ENCODE measurements at places on chromosomes 2 and 18.
A peak's percentile ranks its signal among the peaks of the same experiment; 100 is the strongest.

DNA sequence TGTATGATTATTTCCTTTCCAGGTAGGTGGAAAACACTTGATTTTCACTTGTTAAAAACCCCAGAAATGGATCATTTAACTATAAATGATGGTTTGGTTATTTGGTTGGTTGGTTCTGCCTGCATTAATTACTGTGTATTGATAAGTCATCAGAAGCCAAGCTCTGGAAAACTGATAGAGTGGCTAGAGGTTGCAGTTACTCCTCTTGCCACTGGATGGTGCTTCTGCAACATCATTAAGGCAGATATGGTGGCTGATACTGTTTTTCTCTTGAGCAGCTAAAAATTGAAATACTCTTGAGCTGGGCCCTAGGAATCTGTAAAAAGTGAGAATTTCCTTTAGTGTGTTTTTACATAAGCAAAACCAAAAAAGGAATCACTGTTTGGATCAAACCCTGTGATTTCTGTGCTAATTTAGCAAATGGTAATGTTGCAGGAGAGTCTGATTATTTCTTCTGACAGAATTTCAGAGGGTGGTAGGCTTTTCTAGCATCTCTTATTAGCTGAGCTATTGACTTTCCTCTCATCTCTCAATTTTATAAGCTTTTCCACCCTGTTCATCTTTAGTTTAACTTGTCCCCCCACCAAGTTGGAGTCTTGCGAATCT lies 54.3 kb downstream of the RAB10 start:
- no peak for DNase-seq

- no peak for DNase-seq
These were observed 389.1 kb downstream of the NYAP2 start for GRCh38 chr2:225788571-225789094.

DNA sequence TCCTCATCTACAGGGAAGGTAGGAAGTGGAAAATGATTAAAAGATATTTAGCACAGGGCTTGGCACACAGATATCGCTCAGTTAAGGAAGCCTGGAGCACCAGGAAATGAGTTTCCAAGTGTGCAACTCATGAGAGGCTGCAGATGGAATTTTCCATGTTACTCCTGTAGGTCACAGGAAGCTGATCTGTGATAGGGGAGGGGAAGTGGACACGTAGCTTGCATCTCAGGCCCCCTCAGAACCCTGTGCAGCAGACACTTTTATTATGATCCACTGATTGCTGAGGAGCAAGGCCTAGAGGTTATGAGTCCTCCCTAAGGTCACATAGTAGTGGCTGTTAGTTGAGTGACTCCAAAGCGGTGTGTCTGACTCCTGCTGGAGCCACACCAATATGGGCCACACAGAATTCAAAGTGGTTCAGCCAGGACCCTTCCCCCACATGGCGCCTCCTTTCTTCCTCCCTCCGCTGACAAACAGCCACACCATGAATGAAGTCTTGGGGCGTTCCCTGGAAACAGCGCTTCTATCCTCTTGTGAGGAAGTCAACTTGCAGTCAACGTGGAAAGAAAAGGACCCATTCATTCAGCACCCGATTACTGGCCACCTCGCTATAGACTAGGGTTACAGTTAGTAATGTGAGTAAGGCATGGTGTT lies 21.5 kb downstream of the DYSF start:
- no peak for DNase-seq

- no peak for DNase-seq
These were observed 273.7 kb downstream of the TWIST2 start for GRCh38 chr2:239121600-239122012.

- no peak for DNase-seq
These were observed 7.0 kb upstream of the SP9 start for GRCh38 chr2:174327841-174328113.

- no peak for DNase-seq
These were observed 58.1 kb downstream of the MYO3B start for GRCh38 chr2:170235860-170236679.

DNA sequence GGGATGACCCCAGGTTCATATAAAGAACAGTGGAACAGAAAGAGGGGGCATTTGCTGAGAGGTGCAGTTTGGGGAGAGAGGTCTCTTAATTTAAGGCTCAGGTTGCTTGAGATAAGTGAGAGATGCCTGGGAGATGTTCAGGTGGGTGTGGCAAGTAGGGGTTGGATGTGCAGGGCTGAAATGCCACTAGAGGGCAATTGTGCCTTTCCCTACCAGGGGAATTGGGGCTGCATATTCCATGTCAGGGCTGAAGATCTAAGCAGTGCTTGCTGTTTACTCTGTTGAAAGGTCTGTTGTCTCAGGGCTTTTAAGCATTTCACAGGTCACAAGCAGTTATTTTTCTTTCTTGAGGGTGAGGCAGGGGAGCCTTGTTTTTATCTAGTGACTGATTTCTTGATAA lies 7.8 kb downstream of the CCDC85A start:
- DNase-seq, result no peak

- no peak for DNase-seq
These were observed 67.5 kb downstream of the SP110 start for GRCh38 chr2:230152334-230152733.

- no peak for DNase-seq
These were observed 332.4 kb downstream of the GBX2 start for GRCh38 chr2:235835810-235836209.

DNA sequence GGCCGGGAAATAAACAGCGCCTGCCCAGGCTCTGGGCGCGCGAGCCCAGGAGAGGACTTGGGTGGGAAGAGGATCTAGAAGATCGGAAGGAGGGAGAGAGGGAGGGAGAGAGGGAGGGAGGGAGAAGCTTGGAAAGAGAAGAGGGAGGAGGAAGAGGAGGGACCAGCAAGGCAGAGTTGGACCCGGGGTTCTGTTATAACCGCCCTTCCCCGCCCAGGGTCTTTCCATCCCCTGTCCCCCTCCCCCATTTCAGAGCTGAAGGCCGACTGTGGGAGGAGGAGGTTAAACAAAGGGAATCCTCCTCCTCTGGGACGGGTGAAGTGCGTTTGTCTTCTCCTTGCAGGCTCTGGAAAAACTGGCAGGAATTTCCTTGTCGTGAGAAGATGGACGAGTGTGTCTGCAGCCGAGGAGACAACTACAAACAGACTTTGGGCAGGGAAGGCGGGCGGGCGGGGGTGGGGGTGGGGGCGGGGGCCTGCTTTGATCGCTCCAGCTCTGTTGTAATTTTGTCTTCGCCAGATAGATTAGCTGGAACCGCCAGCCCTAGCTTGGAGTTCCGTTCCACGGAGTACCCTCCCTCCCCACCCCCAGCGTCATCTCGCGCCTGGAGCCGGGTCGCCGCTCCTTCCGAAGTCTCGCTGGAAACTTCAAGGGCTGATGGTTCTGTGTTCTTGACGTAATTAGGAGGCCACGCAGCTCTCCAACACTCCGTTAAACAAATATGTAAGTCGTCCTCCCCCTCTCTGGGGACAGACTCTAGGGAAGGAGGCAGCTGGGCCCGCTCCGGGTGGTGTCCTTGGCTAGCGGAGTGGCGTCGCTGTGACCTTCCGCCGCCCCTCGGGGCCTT lies 6.4 kb upstream of the SP9 start:
- no peak for DNase-seq

- DNase-seq, result no peak
These were observed 1195.1 kb upstream of the CHAC2 start for GRCh38 chr2:52572469-52572894.

- DNase-seq, result no peak
These were observed 46.8 kb downstream of the COMMD1 start for GRCh38 chr2:61952288-61952687.

- no peak for DNase-seq
These were observed 97.2 kb downstream of the SP100 start for GRCh38 chr2:230512955-230513748.

DNA sequence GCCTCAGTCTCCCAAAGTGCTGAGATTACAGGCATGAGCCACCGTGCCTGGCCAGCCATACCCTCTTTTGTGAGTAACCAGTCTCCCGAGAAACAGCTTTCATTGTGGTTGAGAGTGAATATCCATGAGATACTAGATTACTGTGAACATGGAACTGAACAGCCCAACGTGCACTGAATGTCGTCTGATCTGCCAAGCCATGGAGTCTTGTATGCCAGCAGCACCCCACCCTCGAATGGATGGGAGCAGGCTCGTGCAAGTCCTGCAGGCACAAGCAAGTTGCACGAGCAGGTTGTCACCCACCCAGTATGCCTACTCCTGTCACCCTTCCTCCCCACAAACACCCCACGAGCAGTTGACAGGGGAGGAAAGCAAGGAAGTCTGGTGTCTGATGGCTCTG lies 36.5 kb upstream of the TFCP2L1 start:
- DNase-seq, result no peak

DNA sequence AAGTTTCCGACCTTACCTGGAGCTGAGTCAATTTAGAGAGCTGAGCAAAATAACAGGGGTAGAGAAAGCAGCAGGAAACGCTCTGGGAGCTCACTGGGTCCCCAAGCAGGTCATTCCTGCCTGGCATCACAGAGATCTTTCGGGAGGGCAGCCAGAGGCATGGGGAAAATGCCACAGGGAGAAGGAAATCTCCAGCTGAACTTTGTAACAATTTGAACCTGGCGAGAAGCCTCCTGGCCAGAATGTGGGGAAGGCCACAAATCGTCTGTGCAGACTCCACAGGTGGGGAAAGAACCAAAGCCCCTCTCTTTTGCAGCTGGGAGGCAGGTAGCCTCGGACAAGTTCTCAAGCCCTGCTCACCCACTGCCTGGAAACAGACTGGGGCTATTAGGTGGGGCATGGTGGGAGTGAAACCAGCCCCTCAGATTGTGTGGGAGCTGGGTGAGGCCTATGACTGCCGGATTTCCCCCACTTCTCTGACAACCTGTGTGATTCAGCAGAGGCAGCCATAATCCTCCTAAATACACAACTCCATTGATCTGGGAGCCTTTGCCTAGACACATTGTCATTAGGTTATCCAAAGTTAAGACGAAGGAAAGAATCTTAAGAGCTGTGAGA lies 53.9 kb downstream of the INO80D start:
- no peak for DNase-seq

- peak; percentile 11 for DNase-seq
These were observed 724.5 kb downstream of the EPHA4 start for GRCh38 chr2:220847589-220847988.

DNA sequence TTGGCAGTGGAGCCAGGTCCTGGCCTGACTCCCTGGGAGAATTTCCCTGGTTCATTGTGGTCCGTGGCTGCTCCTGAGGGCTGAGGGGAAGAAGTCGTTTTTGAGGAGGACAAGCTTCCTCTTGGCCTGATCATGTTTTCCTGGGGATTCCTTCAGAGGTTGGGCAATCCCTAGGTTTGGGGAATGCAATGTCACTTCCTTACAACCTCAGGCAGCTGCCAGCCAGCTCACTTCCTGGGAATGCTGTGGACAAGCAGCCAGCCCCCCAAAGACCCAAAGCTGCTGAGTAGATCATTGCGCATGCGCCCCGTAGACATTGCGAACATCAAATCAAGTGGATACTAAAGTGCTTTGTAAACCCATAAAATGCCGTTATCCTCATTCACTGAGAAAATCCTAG lies 7.7 kb upstream of the DNMT3A start:
- no peak for DNase-seq

DNA sequence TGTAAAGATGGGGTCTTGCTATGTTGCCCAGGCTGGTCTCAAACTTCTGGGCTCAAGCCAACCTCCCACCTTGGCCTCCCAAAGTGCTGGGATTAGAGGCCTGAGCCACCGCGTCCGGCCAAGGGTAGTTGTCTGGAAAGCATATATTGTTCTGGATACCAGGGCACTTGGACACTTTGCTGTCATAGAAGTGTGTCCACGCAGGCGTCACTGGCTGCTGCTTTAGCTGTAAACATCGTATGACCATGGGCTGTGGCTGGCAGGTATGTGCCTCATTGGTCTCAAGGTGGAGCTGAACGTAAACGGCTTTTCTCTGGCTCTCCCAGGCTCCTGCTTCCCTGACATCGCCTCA lies 3.2 kb upstream of the GPR35 start:
- DNase-seq, result no peak

DNA sequence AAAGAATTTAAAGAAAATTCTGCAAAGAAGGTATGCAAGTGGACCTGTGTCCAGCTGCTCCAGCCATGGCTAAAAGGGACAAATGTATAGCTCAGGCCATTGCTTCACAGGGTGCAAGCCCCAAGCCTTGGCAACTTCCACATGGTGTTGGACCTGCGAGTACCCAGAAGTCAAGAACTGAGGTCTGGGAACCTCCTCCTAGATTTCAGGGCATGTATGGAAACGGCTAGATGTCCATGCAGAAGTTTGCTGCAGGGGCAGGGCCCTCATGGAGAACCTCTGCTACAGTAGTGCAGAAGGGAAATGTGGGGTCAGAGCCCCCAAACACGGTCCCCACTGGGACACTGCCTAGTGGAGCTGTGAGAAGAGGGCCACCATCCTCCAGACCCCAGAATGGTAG lies 284.0 kb upstream of the RAB6C start:
- DNase-seq, result no peak

DNA sequence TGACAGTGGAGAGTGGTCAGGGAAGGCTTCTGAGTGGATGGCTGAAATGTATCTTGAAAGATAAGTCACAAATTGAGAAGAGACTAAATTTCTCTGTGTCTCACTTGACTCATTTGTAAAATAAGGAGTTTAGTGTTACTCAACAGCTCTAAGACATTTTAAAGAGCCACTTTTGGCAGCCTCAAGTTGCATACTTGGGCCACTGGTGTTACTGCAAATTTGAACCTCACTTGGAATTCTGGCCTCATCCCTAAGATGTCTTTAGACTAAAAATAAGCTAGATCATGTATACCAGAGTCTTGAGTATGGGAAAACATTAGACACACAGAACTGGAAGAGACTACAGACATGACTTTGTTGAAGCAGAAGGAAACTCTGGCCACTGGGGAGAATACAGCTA lies 4.5 kb upstream of the MTLN start:
- no peak for DNase-seq

- DNase-seq, result no peak
These were observed 158.1 kb downstream of the DOCK10 start for GRCh38 chr2:224884188-224884587.

GRCh38 chr2:71637168-71637567 lies 183.8 kb downstream of the DYSF start:
- DNase-seq, result no peak

DNA sequence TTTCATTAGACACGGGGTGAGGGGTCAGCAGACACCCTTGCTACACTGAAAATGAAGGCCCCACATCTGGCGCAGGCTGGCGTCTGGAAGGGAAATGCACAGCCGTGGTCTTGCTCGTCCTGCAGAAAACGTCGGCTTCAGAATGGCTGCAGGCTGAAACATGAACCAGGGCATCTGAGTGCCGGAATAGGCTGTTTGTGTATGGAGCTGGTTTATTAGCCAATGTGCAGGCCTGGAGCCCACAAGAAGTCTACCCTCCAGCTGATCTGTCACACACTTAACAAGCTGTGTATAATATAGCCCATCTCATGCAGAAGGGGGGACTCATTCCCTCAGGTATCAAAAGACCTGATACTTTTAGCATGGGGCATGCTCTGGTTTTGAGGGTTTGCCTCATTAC lies 153.4 kb upstream of the SOX11 start:
- no peak for DNase-seq

- DNase-seq, result no peak
These were observed 394.9 kb downstream of the ARHGAP15 start for GRCh38 chr2:143524119-143524553.

DNA sequence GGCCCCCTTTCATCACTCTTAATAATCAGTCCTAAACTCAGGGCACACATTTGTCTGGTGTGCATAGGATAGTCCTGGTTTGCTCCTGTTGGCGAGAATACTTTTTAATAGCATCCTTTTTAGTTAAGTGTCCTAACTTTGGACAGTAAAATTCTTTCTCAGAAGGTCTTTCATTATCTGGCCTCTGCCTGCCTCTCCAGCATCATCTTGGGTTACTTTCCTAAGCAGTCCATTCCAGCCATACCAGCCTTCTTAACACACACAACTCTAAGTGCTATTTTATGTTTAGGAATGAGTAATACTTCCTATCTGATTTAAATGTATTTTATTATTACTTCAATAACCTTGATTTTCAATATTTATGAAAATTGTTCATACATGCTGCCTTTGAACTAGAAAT lies 151.0 kb downstream of the ACOXL start:
- no peak for DNase-seq
